Stimulated activated CD4-positive, alpha-beta T cell treated with anti-CD3 and anti-CD28 coated beads, Interleukin-15, amount 100 ng/mL, for 48 hours (primary cell): ENCODE measurements at places on chromosomes 2 and 18.
A peak's percentile ranks its signal among the peaks of the same experiment; 100 is the strongest.

GRCh38 chr2:225069966-225070365 lies 27.7 kb upstream of the DOCK10 start:
- DNase-seq: no peak

DNA sequence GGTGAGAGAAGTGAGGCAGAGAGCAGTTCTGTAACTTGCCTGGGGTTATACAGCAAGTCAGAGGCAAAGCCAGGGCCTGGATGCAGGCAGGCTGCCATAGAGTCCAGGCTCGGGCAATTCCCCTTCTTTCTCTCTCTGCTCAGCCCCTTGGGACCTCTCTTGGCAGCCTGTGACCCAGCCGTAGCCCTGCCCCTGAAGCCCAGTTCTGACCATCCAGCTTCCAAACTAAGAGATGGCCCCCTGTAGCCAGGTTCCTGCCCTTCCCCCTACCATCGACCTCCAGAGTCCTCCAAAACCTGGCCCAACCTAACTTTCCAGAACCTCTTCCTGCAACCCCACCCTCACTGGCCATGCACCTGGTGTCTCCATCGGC lies 201.2 kb downstream of the CTIF start:
- DNase-seq: no peak

DNA sequence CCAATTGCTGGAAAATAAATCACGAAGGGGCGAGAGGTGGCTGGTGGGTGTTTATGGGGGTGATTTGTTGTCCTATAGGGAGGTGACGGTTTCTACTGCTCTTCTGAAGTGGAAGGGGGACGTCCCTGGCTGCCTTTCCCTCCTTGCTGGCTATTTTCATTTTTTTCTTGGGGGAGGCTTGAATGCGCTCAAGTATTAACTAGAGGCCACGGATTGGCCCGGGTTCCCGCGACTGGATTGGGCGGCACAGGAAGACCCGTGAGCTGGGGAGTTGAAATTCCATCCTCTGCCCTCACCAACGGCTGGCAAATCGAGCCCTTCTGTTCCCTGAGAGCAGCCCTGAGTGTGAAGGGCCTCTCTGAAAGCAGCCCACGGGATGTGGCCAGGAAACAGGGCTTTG lies 176.5 kb upstream of the SPRED2 start:
- no peak for DNase-seq

GRCh38 chr2:25844089-25844488 lies 34.2 kb downstream of the ASXL2 start:
- no peak for DNase-seq

DNA sequence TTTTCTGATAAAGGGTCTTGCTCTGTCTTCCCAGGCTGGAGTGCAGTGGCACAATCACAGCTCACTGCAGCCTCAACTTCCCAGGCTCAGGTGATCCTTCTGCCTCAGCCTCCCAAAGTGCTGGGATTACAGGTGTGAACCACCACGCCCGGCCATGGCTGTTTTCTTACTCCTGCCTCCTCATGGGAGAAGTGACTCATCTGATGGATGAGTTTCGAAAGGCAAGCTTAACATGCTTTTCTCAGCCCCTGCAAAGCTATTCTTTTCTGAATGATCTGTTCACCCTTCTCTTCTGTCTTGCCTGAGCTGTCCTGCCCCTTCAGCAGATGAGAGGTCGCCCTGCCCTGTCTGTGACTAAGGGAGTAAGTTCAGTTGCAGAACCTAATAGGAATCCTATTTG lies 929 bp upstream of the CREG2 start:
- DNase-seq: no peak

GRCh38 chr18:21632393-21632792 lies 20.3 kb downstream of the SNRPD1 start:
- DNase-seq: no peak

DNA sequence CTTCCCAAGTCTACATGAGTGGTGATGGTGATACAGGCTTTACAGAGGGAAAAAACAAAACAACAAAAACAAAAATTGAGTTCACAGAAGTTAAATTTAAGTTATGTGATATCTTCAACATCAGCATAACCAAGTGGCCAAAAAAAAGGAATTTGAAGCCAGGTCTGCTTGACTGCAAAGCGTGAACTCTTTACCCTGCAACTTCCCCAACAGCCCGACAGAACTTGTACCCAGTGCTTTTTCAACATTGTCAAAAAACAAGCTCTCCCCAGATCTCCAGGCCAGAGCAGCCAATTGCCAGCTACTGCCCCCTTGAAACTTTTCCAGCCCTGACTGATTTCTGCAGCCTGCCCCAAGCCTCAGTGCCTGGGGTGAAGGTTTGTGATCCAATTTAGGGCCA lies 76.7 kb downstream of the RNF144A start:
- no peak for DNase-seq

DNA sequence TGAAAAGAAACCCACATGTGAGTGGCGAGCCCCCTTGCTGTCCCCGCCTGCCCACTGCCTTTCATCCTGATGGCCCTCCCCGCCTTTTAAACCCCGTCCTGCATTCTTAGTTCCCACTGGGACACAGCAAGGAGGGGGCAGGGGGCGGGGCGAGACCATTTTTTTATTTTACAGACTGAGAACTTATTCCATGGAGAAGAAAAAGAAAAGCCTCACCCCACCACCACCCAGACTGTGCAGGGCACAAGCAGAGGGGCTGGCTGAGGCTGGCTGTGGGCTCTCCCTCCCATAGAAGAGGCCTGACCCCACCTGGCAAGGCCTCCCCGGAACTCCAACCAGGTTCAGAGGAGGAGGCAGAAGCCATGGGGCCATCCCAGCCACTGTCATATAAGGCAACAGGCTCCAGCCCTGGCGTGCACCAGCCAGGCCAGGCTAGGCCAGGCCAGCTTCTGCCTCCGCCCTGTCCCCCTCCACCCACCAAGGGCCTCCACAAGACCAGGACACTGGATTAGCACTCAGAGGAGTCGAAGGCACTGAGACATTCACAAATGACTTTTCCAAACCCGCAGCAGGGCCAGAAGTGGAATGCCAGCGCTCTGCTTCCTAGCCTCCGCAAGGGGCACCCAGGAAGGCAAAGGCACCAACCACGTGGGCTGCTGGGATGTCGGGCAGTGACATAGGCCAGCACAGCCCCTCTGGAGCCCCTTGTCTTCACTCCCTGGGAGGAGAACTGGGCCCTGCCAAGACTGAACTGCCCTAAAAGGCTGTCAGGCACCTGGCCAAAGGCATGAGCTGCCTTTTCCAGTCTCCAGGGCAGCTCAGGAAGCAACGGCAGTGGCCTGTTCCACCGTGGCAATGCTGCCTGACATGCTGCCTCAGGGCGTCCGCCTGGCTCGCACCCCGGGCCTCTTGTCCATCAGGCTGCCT lies 37.5 kb upstream of the SEMA4C start:
- DNase-seq: no peak

- peak; percentile 30 for DNase-seq
Observed at GRCh38 chr2:117835990-117836760, 21.7 kb downstream of the DDX18 start.

DNA sequence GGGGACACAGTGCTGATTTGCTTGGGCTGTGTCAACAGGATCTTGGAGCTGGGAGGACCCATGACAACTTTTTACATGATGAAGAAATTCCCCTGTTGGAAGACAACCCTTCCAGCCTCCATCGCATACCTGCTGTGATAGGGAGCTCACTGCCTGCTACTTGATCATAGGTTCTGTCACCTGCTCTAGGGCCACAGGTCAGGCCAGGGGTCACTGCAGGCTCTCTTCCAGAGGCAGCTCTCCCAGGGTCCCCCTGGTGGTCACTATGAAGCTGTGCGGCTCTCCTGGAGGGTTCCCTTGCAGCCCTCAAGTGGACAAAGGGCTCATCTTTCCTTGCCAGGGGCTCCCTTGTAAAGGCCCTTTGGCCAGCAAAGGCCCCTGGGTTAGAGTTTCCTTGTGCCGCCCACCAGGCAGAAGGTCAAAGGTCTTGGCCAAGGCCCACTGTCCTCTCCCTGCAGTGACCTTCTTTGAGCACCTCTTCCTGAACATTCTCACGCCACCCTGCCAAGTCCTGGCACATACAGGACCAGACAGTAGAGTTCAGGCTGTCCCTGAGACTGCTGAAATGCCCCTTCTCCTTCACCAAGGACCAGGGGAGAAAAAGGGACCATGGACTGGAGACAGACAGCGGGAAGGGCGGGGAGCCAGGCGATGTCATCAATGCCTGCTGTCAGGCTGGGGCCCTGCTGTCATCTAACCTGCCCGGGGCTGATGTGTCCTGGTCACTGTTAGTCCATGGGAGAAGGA lies 345.1 kb downstream of the DYSF start:
- no peak for DNase-seq

- peak; percentile 49 for DNase-seq
Observed at GRCh38 chr2:230974096-230974913, 21.6 kb upstream of the SPATA3 start.

GRCh38 chr2:111121828-111122630 lies 1.3 kb downstream of the BCL2L11 start:
- DNase-seq: peak; percentile 72

DNA sequence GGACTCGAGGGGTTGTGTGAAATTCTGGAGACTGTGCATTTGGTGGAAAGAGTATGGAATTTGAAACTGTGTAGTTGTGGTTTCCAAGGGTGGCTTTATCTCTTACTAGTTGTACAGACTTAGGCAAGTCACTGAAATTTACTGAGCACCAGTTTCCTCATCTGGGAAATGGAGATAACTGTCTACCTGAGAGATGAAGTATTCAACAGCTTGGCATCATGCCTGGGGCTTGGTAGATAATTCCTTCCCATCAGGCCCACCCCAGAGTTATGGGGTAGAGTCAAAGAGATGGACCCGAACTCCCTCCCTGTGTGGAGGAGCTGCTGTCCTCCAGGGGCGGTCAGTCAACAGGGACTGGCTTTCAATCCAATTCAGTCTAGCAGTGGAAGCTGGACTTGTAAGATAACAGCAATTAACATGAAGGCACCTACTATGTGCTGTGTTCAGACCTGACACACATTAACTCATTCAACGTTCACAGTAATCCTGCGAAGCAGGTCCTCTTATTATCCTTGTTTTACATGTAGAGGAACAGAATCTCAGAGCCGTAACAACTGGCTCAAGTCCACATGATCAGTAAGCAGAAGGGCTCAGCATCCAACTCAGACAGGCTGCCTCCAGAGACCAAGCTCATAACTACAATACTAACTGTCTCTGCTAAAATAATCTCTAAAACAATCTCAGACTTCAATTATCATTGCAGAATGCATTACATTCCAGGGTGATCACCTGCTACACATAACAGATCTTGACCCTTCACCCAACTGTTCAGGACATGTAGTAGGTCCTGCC lies 432.1 kb downstream of the LPIN1 start:
- no peak for DNase-seq

- no peak for DNase-seq
Observed at GRCh38 chr2:220619525-220620220, 952.4 kb downstream of the EPHA4 start.

GRCh38 chr2:191178806-191179514 lies 28.2 kb upstream of the STAT4 start:
- no peak for DNase-seq

DNA sequence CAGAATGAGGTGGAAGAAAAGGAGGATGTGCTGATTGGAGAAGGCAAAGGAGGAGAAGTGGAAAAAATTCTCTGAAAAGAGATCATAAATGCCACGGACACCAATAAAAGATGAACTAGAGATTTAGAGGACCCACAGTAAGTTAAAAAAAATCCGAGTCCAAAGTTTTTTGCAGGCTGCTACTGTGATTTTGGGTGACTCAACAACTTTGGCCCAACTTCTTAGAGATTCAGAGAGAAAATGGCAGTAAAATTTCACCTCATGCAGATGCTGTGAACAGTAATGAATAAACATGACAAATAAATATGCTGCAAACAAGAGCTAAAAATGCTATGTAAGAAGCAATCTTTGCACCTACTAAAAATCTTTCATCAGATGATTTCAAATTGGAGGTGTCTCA lies 176.9 kb upstream of the SESTD1 start:
- DNase-seq: no peak

- no peak for DNase-seq
Observed at GRCh38 chr2:136225950-136226835, 108.2 kb upstream of the CXCR4 start.

- DNase-seq: no peak
Observed at GRCh38 chr2:235920216-235920865, 247.8 kb downstream of the GBX2 start.

GRCh38 chr2:208256192-208256782 lies 1.4 kb upstream of the IDH1 start:
- DNase-seq: no peak

GRCh38 chr2:61726456-61727209 lies 127.2 kb downstream of the FAM161A start:
- DNase-seq: no peak

DNA sequence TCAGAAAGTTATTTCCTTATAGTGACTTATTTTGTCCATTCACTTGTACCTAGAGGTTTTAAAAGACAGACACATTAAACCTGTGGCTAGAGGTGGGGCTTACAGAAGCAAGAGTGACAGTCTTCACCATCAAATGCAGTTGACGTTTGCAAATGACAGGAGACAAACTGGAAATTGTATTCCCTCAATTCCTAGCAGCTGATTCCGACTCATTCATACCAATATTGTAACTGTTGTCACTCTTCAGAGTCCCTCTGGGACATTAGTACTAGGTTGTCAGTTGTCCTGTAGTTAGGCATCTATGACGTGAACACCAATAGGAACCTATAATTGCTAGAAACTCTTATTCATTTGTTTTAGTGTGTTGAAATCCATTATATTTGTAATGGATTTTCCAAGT lies 794.7 kb downstream of the DCC start:
- no peak for DNase-seq

DNA sequence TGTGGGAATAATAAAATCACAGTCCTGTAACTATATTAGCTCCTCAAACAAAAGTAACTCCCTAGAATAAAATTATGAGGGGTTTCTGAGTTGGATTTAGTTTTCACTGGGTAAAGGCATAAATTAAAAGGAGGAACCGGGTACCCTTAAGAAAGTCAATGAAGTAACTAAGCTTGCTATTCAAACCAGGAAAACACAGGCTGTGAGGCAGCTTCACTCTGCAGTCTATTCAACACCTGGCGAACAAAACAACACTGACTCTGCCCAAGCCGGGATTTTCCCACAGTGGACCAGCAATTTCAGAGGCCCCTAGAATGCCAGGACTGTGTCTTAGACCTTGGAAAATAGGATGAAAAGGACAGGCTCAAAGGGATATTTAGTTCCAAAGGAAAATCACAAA lies 24.6 kb upstream of the CREB1 start:
- DNase-seq: no peak
